ENCODE measurements at places on chromosomes 6 and 20.
A peak's percentile ranks its signal among the peaks of the same experiment; 100 is the strongest.

DNA sequence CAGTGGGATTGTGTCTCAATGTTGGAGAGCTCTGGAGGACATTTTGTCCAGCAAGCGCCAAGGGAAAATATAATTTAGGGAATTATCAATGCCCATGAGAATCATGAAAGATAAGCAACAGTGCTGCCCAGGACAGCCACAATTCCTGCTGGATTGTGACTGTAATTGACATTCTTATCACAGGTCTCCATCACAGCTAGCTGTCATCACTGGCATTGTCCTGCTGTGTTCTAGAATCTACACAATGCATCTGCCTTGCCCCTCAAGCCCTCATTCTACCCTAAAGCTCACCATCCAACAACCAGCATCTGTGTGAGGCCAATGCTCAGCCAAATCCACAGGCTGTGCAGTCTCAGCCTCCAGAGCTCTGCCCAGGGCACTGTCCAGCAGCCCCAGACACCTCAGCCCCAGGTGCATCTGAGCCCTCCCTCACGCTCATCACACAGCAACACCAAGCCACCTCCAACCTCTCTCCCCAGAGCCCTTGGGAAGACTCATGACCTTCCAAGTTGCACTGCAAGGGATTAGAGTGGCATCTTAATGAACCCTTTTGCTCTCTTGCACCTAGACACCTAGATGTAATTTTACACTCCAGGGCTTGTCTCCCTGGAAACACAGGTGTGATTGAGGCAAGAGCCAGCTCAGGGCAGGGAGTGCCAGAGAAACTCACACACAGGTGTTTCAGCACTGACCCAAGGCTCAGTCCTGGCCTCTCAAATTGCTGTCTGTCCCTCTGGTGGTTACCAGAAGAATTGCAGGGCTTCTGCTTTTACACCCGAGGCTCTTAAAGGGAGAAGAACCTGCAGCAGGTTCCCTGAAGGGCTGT lies 85.2 kb upstream of the PHACTR3 start:
- DNase-seq: peak; percentile 24

DNA sequence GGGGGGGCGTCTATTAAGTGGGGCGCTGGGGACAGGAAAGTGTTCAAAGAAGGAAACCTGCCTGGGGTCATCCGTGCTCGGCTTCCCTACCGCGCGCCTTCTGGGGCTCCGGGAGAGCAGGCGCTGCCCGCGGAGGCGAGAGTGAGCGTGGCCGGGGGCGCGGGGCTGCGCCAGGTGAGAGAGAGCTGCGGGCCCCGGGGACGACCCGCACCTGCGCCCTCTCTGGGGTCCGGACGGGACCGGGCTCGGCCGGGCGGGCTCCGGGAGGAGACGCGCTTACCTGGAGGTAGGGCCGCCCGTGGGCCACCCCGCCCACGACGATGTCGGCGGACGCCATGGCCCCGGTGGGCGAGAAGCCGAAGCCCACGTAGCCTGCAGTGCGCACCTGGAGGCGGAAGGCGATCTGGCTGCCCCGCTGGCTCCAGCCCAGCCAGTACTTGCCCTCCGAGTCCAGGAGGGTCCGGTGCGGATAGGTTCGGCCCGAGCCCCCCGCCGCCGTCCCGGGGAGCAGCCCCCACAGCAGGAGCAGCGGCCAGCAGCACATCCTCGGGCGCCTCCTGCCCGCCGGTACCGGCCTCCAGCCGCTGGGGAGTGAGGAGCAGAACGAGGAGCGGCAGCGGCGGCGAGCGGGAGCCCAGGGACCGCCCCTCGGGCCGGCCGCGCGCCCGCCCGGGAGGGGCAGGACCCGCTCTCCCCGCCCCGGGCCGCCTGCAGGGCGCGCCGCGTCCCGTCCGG lies at the start of gene MOXD1:
Gene MOXD1, minus strand, starts transcription at position 593 of the 735 bp plus-strand sequence. Its CDS starts 49 bp downstream, at position 544.
- DNase-seq: no peak

- DNase-seq: no peak
These were observed 150.5 kb upstream of the PTPN1 start for GRCh38 chr20:50359607-50360217.

GRCh38 chr20:21808863-21809664 lies 103.6 kb downstream of the PAX1 start:
- peak; percentile 17 for DNase-seq

- no peak for DNase-seq
These were observed 18.5 kb upstream of the SCUBE3 start for GRCh38 chr6:35195120-35195780.

DNA sequence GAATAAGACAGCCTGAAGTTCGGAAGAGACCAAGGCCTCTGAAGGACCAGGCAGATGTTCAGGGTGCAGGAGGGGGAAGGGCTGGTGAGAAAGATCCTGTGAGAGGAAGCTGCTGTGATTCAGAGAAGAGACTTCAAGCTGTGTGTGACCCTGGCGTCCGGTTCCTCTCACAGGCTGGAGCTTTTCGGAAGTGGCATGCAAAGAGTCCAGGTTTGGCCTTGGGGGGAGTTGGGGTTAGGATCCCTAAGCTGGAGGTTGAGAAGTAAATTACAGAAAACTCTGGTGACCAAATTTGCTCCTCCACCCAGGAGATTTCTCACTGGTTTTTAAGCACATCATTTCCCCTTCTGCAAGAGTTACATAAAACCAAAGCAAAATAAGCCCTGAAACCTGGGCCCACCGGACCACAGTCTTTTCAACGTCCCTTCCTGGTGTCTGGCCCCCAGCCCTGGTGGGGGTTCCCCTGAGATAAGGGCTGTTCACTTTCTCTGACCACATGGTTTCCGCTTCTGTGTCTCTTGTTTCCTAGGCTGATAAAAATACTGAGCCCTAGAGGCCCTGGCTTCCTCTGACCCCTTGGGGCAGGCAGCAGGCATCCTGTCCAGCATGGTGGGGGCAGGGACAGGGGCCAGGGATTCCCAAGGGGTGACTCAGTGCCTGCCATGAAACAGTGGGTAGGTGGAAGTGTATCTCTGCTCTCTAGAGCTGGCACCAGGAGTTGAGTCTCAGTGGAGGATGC lies 12.0 kb upstream of the LTA start:
- peak; percentile 69 for DNase-seq

DNA sequence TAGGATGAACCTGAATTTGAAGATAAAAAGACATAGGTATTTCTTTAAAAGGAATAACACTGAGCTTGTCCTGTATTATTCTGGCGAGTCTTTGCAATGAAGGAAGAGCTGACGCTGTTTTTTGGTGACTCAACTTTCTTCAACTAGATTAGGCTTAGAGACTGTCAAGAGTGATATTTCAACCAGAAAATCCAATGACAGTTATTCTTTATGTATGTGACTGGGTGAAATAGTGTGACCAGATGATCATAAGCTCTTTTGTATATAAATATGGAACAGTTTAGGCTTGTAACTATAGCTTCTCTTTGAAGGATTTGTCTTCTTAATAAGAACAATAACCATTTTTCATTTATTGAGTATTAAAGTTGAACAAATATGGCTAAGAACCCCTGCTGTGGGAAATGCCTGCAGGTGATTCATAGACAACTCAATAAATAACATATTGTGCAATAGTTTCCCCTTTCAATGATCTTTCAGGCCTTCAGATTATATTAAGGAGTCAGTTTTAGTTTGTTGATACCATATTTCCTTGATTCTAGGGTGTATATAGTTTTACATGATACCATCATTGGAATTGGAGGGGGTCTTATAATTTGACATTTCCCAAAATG lies 265.6 kb upstream of the JAG1 start:
- DNase-seq: no peak

GRCh38 chr20:60088236-60088635 lies 130.0 kb downstream of the CDH26 start:
- no peak for DNase-seq

DNA sequence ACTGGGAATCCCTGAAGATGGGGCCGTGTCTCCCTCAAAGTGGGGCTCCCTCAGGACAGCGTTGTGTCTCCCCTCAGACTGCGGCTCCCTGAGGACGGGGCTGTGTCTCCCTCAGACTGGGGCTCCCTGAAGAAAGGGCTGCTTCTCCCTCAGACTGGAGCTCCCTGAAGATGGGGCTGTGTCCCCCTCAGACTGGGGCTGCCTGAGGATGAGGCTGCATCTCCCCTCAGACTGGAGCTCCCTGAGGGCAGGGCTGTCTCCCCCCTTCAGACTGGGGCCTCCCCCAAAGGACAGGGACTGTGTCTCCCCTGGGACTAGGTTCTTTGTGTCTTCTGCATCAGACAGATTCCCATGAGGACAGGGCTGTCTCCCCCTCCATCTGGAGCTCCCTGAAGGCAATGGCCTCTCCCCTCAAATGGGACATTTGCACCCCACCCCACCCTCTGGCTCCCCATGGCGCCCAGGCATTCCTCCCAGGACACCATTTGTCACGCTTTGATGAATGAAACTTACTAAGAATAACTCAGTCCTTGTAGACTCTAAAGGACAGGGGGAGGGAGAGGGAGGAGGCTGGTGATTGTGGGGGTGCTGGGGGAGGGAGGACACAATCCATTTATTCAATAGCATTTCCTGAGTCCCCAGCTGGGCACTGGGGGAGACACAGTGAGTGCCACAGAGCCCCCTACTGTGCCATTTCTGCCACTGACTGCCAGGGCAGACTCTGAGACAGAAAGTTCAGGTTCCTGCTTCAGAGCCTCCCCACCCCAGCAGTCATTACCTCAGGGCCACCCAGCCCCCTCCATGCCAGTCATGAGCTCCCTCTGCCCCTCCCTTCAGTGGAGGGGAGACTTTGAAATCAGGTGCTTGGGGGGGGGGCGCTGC lies 122.4 kb downstream of the MRPL14 start:
- no peak for DNase-seq

GRCh38 chr6:7769702-7770101 lies 43.8 kb downstream of the BMP6 start:
- DNase-seq: no peak

DNA sequence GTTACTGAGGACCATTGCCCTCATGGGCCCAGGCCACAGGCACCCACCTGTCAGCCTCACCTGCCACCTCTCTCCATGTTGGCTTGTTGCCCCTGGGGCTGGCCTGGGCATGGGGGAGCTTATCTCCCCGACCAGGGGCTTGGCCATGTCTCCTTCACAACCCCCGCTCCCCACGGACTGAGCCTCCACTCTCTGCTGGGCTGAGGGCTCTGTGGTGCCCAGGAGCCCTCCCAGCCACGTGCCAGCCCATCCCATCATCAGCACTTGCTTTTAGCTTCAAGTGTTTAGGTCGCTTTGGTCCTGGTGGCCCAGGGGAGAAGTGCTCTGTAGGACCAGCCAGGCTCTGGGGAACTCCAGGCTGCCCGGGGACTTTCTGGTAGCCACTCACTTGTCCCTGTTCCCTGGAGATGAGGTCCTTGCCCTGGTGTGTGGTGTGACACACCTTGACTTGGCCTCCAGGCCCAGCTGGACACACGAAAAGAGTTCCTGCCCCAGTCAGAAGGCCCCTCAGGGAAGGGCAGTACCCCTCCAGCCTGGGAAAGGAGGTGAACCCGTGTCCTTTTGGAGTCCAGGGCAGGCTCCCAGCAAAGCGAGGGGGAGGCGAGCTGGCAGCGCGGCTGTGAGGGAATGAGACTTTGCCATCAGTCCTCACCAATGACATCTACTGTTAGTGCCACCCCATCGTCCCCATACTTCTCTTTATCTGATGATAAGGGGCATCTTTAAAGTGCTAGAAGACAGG lies 352.6 kb downstream of the ZFAND3 start:
- no peak for DNase-seq

GRCh38 chr20:34703424-34704176 lies 544 bp upstream of the TP53INP2 start:
- peak; percentile 21 for DNase-seq

GRCh38 chr6:42300701-42301100 lies 83.0 kb upstream of the MRPS10 start:
- no peak for DNase-seq

- no peak for DNase-seq
These were observed 64.4 kb downstream of the FILIP1 start for GRCh38 chr6:75429061-75429703.

DNA sequence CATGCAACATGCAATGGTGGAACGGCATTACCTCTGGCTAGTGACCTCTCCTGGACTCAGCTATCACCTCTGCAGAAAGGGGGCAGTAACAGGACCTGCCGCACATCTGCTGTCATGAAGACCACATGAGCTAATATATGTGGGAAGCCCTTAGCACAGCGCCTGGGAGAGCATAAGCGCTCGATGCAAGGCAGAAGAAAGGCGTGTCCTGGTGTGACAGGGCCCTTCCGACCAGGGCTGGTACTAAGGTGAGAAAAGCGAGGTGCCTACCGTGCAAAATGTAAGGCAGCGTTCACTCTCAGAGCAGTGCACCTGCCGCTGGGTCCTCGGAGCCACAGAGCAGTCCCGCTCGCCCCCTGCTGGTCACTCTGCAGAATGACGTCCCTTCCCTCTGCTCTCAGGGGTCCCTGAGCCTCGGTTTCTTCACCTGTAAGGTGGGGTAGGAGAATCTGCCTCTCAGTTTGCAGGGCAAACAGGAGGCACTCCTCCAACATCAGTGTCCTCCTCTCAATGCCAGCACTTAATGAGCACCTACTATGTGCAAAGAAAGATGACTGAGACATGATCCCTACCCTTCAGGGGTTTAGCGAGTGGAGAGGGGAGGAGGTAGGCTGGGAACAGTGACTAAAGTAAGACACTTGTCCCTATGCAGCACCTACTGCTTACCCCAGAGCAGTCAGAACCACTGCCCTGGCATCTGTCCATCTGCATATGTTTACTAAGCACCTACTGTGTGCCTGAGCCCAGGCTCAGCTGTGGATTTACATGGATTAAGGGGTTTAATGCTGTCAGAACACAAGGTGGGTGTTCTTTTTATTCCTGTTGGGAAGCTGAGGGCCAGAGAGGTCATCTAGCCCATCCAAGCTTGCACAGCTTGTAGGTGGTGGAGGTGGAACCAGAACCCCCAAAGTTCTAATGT lies 41.1 kb upstream of the PTGIS start:
- DNase-seq: peak; percentile 77

- no peak for DNase-seq
These were observed 8.5 kb downstream of the ISM1 start for GRCh38 chr20:13229538-13229937.

DNA sequence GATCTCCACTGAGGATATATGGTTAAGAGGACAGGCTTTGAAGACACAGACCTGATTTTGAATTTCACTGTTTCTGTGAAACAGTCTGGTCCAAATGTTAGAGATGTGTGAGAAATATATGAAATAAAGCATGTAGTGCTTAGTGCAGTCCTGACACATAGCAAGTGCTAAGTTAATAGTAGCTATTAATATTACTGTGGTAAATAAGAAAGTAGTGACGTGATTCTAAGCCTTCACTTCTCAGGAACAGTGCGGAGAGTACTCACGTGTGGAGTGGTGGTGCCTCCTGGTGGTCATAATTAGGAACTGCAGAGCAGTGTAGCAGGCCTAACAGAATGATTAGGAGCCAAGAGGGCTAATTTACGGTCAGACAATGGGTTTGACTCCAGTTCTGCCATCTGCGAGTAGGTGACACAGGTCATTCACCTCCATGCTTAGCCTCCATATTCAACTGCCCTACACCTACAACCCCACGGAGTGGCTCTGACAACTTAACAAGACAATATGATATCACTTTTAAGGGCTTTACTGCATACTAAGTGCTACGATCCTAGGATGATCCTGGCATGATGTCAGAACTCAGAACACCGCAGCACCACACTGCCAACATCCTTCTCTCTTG lies 106.2 kb downstream of the JPH2 start:
- DNase-seq: peak; percentile 81

- no peak for DNase-seq
These were observed 32.6 kb downstream of the PSMF1 start for GRCh38 chr20:1150968-1151367.
